ENCODE measurements at places on chromosomes 7 and 10.

DNA sequence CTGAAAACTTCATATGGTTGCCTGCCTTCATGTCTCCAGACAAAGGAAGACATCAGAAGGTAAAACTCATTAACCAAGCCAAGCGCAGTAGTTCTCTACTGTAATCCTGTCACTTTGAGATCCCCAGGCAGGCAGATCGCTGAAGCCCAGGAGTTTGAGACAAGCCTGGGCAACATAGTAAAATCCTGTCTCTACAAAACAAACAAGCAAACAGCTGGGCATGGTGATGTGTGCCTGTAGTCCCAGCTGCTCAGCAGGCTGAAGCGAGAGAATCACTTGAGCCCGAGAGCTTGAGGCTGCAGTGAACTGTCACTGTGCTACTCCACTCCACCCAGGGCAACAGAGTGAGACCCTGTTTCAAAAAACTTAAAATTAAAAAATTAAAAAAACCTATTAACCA, 467.4 kb upstream of the SORCS1 start:
- no peak for DNase-seq

GRCh38 chr10:131960631-131961046, 21.1 kb downstream of the BNIP3 start:
- DNase-seq: peak; percentile 63

- no peak for DNase-seq
Measured at GRCh38 chr10:22437620-22438588, 92.6 kb downstream of the SPAG6 start.

- no peak for DNase-seq
Measured at GRCh38 chr7:104130726-104131125, 77.1 kb downstream of the ORC5 start.

GRCh38 chr10:89710753-89711152, 9.4 kb downstream of the KIF20B start:
- no peak for DNase-seq

DNA sequence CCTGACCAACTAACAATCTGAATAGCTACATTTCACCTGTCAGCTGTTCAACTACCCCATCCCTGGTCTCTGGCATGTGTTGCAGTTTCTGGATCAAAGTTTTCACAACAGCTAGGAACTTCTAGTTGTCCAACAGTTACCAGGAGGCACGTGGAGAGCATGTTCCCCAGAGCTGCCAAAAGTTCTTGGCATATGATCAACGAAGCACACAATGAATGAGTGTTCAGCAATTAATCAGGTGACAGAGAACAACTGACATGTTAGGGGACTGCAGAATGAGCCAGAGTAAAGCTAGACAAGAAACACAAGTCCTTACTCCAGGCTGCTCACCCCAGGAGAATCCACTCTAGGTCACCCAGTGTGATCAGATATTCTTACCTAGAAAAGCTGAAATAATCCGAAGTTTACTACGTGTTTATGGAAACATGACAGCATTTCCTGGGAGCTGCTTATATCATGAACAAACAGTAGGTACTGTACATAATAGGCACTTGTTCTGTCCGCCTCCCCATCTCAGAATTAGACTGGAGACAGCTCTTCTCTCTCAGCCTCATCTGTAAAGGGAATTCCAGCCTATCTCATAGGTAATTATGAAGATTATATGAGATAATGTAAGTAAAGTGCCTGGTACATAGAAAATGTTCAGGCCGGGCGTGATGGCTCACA, 50.6 kb downstream of the ZNF438 start:
- DNase-seq: no peak

- DNase-seq: no peak
Measured at GRCh38 chr7:111866787-111867186, 304.5 kb upstream of the IMMP2L start.

- no peak for DNase-seq
Measured at GRCh38 chr7:75946207-75946855, 31.4 kb downstream of the POR start.

DNA sequence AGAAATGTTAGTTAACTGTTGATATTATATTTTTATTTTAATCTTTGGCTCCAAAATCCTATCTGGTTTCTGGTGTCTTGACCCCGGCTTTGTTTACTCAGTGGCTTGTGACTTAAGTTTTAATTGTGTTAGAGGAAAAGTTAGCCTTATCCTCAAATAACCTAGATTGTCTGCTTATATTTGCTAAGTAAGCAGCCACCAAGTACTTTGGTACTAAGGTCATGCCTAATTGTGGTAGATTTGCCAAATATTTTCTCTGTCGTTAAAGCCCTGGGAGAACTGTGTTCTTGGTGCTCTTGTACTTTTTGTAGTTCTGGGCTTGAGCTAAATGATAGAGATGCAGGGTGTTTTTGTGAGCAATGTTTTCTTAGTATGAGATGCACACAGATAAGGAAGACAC, 34.8 kb downstream of the GPR158 start:
- DNase-seq: no peak

GRCh38 chr10:106680061-106680460, 484.4 kb downstream of the SORCS1 start:
- no peak for DNase-seq

DNA sequence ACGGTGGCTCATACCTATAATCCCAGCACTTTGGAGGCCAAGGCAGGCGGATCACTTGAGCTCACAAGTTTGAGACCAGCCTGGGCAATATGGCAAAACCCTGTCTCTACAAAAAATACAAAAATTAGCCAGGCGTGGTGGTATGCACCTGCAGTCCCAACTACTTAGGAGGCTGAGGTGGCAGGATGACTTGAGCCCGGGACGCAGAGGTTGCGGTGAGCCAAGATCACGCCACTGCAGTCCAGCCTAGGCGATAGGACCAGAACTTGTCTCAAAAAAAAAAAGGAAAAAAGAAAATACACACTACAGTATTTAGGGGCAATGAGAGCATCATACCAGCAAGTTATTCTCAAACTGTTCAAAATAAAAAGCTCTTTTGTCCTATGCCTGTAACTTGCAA, 59.5 kb downstream of the ABI1 start:
- DNase-seq: no peak

DNA sequence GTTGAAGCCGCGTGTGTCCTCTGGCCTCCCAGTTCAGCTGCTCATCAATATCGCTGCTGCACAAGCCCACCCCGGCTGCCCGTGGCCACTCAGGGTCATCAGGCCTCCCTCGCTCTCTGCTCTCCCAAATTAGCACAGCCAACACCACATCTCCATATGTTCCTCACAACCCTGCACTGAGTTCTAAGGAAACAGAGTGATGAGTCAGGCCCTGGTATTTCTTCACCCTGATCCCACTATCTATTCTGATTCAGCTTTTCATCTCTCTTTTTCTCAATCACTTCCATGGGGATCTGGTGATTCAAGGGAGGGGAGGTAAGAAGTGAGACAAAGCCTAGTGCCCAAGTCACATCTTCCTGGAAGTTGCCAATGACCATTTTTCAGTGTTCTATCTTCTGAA, 23.8 kb downstream of the CYTH3 start:
- no peak for DNase-seq

DNA sequence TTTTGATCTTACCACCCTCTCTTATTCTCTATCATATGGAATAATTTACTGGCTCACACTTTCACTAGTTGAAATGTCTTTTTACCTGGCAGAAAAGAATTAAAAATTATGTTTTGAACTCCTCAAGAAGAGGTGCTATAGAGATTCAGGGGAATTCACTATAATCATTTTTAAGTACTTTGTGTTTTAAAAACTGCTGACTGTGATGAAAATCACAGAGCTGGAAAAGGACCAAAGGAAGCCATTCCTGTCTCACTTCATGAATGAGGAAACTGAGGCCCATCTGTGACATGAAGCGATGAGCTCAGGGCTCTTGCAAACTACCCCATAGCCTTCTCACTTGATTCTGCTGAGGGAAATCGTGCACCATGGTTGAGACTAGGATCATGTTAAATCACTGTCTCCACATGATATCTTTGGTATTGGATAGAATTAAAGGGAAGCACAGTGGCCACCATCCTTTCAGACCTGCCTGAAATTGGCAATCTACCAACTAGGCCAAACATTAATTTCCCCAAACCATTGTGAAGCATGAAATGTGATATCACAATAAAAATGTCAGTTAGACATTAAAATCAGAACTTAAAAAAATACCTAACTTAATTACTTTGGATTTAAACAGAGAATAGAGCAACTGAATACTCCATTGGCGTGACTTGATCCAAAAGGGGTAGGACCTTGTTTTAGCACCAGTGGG, 141.0 kb downstream of the FZD1 start:
- DNase-seq: no peak

GRCh38 chr10:93760490-93760889, 2.8 kb downstream of the LGI1 start:
- DNase-seq: no peak
